Upper lobe of left lung (tissue), 6 donors: ENCODE measurements at places on chromosomes 2 and 18. TPM values are rescaled to one million over a fixed set of nuclear protein-coding genes. Genes with fewer than 3 reads are reported as not detected.
A peak's percentile ranks its signal among the peaks of the same experiment; 100 is the strongest.

The ITGA4 gene
- 24.1 TPM for total RNA-seq

The CCBE1 gene
- total RNA-seq: 8.7 TPM

The TYMS gene
- 16.3 TPM for total RNA-seq

DNA sequence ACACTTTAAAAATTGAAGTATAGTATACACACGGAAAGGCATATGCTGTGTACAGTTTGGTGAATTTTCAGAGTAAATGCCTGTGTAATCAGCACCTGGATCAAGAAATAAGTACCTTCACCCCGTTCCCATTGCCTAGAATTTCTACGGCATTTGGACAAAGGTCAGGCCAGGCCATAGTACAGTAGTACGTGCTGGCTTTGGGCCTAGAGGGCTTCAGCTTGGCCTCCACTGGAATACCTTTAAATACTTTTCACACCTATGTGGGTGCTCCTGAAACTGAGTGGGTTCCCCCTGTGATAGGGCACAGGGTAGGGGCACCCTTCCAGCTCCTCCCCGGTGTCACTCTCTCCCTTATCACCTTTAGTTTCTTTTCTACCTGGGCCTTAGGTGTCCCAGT is 26.5 kb downstream of the TET3 start:
- no peak overlapping the region for H3K27ac ChIP-seq
- no peaks in the 10 kb centered on the region for H3K27me3 ChIP-seq
- no peak overlapping the region for H3K4me3 ChIP-seq
- H3K4me1 ChIP-seq: peaks cover 20% of the 10 kb centered on the region
- DNase-seq: no peak

GRCh38 chr2:239801404-239802184 is 223.5 kb downstream of the NDUFA10 start:
- peak; percentile 15 for DNase-seq
- H3K27ac ChIP-seq: no peak overlapping the region
- no peak overlapping the region for H3K4me3 ChIP-seq
- H3K36me3 ChIP-seq: no peaks in the 10 kb centered on the region

DNA sequence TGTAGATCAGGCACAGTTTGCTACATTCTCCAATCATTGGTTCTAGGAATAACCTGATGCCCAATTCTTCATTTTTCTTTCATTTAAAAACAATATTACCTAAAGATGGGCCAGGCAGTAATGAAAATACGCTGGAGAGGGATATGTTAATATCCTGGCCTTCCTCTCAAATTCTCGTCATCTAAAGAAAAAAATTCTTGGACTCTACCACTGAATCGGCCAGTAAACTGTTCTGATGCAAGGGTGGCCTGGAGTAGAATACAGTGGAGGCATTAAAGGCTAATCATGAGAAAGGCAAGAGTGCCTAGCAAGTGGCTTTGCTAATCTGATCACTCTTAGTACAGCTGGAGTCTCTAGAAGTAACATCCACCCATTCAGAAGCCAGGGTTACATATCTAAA is 157.7 kb downstream of the ANTXR1 start:
- no peak for DNase-seq
- no peaks in the 10 kb centered on the region for H3K27me3 ChIP-seq
- H3K36me3 ChIP-seq: no peaks in the 10 kb centered on the region
- peaks cover 15% of the 10 kb centered on the region for H3K4me1 ChIP-seq
- no peak overlapping the region for H3K4me3 ChIP-seq
- no peak overlapping the region for H3K27ac ChIP-seq

- H3K36me3 ChIP-seq: no peaks in the 10 kb centered on the region
- no peaks in the 10 kb centered on the region for H3K27me3 ChIP-seq
- H3K4me3 ChIP-seq: no peak overlapping the region
- H3K4me1 ChIP-seq: no peaks in the 10 kb centered on the region
These were observed 284.7 kb upstream of the VWC2L start for GRCh38 chr2:214126135-214126534.

The CERKL gene
- 0.89 TPM for total RNA-seq

DNA sequence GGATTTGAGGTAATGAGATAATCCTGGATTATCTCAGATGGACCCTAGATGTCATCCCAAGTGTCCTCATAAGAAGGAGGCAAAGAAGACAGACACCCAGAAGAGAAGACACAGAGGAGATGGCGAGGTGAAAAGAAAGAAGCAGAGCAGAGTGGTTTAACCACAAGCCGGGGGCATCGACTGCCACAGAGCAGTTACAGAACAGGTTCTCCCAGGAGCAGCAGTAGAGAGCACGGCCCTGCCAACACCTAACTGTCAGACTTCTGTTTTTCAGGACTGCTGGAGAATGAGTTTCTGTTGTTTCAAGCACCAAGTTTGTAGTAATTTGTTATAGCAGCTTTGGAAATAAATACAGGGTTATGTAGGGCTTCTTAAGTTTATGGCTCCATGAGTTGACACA is 437.0 kb downstream of the THSD7B start:
- H3K27ac ChIP-seq: no peak overlapping the region
- no peak overlapping the region for H3K4me3 ChIP-seq
- H3K27me3 ChIP-seq: no peaks in the 10 kb centered on the region
- H3K36me3 ChIP-seq: no peaks in the 10 kb centered on the region
- no peaks in the 10 kb centered on the region for H3K4me1 ChIP-seq
- DNase-seq: no peak

- no peak for DNase-seq
- no peak overlapping the region for H3K4me3 ChIP-seq
- H3K27me3 ChIP-seq: no peaks in the 10 kb centered on the region
- no peak overlapping the region for H3K27ac ChIP-seq
These were observed 14.7 kb upstream of the FZD7 start for GRCh38 chr2:202018950-202019349.

The GPBAR1 gene
- 4.6 TPM for total RNA-seq

The TCF7L1 gene
- total RNA-seq: 16.8 TPM

- DNase-seq: no peak
- H3K36me3 ChIP-seq: no peaks in the 10 kb centered on the region
- no peaks in the 10 kb centered on the region for H3K4me1 ChIP-seq
- no peak overlapping the region for H3K4me3 ChIP-seq
- peak overlapping the region; percentile 35 for H3K27ac ChIP-seq
- no peaks in the 10 kb centered on the region for H3K27me3 ChIP-seq
These were observed 219.1 kb upstream of the STK17B start for GRCh38 chr2:196390243-196391148.

DNA sequence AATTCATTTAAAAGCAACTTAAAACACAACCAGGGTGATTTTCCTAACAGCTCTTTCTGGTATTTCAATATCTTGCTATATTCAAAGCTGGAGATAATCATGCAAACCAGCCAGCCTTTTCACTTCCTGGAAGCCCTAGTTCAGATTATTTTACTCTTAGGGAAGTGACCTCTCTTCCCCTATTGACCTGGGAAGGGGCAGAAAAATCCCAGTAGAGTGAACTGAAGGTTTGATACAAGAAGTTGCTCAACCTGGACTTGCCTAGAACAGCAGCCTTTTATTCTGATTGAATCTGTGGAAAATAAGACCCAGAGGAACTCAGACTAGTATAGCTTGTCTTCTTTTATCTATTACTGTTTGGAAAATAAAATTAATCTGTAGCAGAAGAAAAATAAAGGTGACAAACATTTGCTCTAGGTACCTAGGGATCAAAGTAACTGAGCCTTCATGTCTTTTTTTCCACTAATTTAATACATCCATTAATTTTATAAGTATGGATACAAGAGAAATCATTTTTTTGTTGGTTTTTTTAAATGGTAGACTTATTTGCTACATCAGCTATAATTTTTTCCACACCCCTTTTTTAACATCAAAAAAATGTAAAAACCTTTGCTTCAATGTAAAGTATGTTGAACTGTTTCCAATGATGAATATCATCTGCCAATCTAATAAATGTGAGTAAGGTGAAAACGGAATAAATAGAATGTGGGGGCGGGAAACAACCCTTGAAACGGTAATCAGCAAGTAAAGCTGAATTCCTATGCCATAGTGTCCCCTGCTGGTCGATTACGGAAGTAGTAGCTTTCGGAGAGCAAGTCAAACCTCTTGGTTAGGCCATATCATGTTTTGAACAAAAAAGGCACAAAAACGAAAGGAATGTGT is 629.9 kb downstream of the NRXN1 start:
- peaks cover 4% of the 10 kb centered on the region for H3K4me1 ChIP-seq
- no peaks in the 10 kb centered on the region for H3K27me3 ChIP-seq
- no peak for DNase-seq
- H3K4me3 ChIP-seq: no peak overlapping the region

- no peak overlapping the region for H3K27ac ChIP-seq
- no peaks in the 10 kb centered on the region for H3K36me3 ChIP-seq
- H3K4me3 ChIP-seq: no peak overlapping the region
- H3K27me3 ChIP-seq: no peaks in the 10 kb centered on the region
These were observed 62.1 kb downstream of the DPP4 start for GRCh38 chr2:162011706-162012564.
